ENCODE measurements at places on chromosomes 12 and 14.

- no peak for DNase-seq
Observed at GRCh38 chr14:103141117-103141796, 18.0 kb downstream of the TNFAIP2 start.

GRCh38 chr12:69338936-69339335 lies 9.2 kb upstream of the LYZ start:
- no peak for DNase-seq

DNA sequence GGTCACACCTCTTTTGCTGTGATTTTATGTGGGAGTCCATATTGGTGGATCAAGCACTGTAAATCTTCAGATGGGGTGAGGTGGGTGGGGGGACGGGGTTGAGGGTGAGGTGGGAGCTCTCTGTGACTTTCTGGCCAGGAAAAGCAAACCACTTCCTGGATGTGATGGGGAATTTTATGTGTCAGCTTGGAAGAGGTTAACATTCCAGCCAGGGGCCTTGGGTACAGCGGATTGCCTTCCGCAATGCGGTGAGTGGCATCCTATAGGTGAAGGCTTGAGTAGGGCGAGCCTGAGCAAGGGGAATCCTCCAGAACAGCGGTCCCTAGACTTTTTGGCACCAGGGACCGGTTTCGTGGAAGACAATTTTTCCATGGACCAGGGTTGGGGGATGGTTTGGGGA lies 36.2 kb downstream of the DLK1 start:
- DNase-seq: no peak

DNA sequence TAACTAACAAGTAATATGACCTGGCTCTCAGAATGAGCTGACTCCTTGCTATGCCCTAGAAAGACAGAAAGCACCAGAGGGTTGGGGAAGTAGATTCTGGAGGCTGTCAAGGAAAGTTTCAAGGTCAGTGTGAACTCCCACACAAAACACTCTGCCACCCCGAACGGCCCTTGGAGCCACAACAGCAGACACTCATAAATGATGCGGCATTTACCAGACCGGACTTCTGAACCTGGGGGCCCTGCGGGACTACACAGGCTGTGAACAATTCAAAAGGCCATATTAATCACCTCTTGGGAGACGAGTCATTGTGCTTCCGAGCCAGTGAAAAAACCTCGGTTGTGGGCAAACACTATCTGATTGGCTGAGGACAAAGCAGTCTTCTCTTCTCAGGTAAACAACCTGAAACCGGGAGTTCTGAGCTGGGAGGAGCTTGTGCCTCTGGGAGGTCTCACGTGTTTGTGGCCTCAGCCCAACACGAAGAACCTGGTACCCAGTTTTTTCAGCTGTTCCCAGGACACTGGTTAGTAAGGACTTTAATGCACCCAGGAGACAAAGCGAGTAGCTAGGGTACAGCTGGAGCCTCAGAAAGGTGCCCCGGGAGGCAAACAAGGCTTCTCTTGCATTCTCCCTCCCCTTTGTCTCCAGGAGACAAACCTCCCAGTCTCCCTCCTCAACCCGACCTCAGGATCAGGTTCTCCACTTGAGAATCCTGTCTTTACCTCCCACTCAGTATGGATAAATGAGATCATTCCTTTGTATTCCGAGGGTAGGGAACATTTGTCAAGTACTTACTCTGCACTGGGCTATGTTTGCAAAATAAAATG lies 35.3 kb downstream of the VWF start:
- no peak for DNase-seq

DNA sequence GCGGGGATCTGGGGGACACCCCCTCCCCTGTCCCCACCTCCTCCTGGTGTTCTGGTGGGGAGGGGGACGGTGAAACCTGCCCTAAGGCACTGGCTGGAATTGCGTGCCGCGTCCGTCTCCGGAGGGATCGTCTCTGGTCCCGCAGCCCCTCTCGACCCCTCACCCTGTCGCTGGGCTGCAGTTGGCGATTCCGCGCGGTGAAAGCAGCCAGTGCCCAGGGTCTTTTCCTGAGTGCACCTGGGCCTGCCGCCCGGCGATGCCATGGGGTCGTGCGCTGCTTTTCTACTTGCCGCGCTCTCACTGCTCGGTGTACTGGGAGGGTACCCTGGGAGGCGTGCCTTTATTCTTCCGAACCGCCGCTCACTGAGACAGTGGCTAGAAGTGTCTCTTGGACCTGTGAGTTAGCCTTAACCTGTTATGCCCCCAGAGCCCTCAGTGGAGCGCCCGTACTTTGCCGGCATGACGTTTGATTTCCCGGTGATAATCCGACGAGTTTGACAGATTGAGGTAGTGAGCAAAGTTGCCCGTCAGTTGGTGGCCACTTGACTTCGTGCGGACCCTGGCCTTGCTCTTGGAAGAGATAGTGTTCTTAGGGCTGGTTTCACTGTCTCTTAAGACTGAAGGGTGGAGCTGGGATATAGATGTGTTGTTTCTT lies 788 bp downstream of the SFSWAP start:
- DNase-seq: no peak

GRCh38 chr12:8692573-8692972 lies 5.2 kb upstream of the RIMKLB start:
- DNase-seq: peak; percentile 67

GRCh38 chr12:107134558-107134957 lies 41.2 kb upstream of the CRY1 start:
- DNase-seq: peak; percentile 20
